ENCODE measurements at places on chromosomes 3 and 15.

DNA sequence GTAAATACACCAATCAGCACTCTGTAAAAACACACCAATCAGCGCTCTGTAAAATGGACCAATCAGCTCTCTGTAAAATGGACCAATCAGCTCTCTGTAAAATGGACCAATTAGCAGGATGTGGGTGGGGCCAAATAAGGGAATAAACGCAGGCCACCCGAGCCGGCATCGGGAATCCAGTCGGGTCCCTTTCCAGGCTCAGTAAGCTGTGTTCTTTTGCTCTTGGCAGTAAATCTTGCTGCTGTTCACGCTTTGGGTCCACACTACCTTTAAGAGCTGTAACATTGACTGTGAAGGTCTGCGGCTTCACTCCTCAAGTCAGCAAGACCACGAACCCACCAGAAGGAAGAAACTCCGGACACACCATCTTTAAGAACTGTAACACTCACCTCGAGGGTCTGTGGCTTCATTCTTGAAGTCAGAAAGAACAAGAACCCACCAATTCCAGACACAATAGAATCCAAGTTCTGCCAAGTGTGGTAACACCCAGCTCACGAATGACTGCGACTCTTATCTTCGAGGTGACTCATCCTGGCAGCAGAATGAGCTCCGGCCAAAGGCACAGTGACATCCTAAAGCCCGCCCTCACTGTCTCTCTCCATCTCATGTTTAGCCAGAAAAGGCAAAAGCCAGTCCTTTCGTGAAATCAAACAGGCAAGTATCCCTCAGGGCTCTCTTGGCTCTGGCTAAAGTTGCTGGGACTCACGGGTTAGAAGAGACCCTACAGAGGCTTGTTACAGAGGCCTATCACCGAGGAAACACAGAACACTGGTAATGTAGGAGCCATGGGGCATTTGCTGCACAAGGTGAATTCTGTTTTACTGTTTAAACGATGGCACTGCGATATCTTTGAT, 155.2 kb downstream of the FAM43A start:
- DNase-seq = no peak

- DNase-seq = no peak
These were observed 40.0 kb downstream of the CHSY1 start for GRCh38 chr15:101211897-101212296.

DNA sequence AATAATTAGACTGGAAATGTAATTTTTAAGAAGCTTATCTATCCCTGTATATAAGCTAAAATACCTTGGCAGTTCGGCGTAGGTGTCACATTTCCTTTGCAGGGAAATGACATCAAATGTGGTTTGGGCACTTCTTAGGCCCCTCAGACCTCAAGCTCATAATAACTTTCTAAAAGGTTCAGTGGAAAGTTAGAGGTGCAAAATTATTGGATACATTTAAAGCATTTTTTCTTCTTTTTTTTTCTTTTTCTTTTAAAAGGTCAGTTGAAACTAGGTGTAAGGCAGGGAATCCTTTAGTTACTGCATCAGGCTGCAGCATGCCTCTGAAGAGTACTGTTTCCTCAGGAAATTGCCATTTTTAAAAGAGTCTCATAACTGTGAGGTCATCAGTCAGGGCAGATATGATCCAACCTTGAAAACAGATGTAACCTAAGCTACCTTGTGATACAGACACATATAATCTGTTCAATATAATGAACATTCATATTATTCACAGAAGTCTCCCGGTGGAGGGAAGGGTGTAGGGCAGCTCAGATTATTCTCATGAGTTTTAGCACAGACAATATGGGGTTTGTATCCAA, 4.8 kb downstream of the SACM1L start:
- DNase-seq = no peak

- DNase-seq = no peak
These were observed 31.6 kb upstream of the PDZRN3 start for GRCh38 chr3:73656241-73656890.

DNA sequence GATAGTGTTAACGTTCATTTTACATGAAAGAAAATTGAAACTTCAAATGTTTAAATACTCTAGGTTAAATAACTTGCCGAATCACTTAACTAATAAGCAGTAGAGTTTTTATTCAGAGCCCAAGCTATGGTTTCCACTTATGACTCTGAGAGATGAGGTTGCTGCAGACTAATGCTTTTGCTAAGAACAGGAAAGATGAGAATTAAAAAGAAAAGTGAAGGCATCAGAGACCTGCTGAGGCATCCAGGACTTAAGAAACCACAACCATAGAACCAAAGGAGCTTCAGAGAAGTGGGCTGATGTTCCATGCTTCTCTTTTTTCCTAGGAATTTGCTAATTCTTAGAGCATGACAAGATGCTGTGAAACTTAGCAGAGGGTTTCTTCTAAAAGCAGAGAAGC, 9.5 kb downstream of the HMG20A start:
- DNase-seq = no peak

DNA sequence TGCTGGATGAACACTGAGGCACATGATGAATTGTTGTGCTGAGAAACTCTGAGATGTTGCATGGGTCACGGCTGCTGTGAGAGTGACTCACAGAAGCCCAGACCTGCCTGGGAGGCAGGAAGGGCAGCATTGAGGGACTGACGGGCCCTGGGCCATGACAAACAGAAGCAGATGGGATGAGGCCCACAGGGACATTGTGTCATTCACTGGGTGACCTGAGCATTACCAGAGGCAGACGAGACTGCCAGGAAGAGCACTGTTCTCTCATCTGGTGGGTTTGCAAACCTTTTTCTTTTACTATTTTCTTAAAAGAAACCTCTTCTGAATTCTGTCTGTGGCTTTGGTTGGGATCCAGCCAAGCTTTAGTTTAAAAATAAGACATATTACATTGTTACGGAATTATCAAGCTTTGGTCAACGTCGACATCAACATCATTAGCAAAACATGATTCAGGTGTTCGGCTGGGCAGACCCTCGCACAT, 67.8 kb downstream of the BDH1 start:
- no peak for DNase-seq

DNA sequence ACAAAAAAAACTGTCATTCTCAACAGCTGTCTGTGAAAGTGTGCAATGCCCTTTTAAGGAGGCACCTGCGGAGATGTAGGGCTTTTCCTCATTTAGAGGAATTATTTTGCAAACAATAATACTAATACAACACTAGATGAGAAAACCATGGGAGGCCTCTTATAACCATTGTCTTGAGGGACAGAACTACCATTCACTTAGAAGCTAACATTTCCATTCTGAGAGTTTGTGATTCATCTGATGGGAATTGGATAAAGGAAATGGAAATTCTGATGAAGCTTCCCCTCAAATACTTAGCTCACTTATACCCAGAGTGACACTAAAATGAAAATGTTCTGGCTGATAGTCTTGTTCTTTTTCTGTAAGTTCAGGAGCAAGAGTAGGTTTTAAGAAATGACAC, 147.7 kb downstream of the CADPS start:
- DNase-seq = no peak

- DNase-seq = no peak
These were observed 26.7 kb downstream of the NBEAL2 start for GRCh38 chr3:47006145-47006651.

DNA sequence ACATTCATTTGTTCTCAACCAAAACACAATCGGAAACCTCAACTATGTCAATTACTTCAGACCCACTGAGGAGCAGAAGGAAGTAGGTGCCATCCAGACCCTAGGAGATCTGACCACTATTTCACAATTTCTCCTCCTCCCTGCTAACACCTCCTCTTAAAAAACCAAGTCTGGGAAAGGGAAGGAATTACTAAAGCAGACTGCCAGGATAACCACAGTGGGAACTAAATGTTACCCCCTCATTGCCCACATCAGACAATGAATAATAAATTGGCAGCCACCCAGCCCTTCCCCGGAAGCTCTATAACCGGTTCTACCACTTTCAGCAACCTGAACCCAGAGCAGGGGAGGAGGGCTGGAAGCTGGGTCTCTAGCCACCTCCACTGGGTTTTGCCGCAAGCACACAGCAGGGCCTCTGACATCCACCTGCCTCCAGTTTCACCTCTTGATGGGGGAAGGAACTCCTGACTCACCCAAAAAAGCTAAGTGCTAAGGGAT, 17.6 kb downstream of the C15orf62 start:
- no peak for DNase-seq

- no peak for DNase-seq
These were observed 500.7 kb upstream of the ARRDC4 start for GRCh38 chr15:97459771-97460170.

DNA sequence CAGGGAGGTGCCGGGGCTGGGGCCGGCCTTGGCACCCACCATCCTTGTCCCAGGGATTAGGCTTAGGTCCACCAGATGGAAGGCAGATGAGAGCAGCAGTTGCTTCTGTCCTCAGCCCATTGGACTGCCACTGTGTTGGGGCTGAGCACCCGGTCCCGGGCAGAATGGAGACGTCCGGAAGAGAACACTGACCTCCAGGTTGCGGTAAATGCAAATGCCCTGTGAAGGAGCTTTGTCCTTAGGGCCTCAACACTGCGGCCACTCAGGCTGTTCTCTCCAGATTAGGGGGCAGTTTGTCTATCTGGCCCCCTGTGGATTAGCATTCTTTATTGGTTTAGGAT, at the start of gene SERINC4:
SERINC4 (minus strand) TSS at position 276 of the 341 bp plus-strand sequence; CDS start at position 42, 234 bp downstream.
- DNase-seq = no peak

GRCh38 chr15:42319206-42319605, 40.1 kb upstream of the CAPN3 start:
- no peak for DNase-seq

- DNase-seq = no peak
These were observed 210.2 kb downstream of the ADAMTS17 start for GRCh38 chr15:100131321-100132224.

GRCh38 chr3:121836064-121836463, 1.1 kb downstream of the EAF2 start:
- no peak for DNase-seq

GRCh38 chr15:77311020-77311419, 108.9 kb downstream of the PEAK1 start:
- DNase-seq = no peak

DNA sequence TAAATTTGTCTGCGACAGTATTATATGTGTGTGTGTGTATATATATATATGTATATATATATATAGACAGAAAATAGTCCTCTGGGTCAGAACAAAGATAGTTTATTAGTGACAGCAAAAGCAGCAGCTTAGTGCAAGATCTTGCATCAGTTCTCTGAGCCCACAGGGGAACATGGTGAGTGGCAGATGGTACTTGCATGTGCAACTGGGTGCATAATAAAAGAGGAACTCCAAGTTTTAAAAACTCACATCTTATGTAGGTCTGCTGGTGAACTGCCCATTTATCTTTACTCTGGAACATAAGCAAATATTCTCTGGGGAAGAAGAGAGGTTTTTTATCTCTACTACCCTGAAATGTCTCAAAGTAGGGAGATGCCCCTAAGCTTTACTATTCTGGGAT, 276.4 kb downstream of the POLQ start:
- peak; percentile 36 for DNase-seq

- no peak for DNase-seq
These were observed 1.6 kb downstream of the DNAJC13 start for GRCh38 chr3:132418916-132419315.

DNA sequence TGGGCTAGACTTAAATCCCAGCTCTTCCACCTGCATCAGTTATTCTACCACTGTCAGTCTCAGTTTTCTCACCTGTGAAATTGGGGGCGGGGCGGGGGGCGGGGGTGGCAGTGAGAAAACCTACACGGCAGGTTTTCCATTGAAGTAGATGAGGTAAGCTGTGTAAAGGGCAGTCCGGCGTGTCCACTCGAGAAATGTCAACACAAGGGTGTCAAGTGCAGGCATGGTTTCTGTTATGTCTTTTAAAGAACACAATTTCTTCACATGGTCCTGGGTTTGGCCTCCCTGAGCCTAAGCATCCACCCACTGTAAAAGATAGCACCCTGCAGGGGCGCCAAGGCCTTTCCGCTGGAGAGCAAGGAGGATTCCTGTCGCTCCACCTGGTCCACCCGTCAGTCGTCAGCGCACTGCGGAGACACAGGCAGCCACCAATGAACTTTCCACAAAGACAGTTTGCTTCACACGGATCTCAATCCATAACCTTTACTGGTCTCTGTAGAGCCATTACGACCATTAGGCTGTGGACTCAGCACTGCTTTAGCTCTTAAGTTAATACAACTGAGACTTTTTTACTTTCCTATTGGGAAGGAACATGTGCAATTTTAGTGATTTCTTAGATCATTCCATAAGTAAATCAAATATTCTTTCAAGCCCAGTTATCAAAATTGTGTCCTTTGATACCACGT, 99.5 kb upstream of the FOXB1 start:
- no peak for DNase-seq

DNA sequence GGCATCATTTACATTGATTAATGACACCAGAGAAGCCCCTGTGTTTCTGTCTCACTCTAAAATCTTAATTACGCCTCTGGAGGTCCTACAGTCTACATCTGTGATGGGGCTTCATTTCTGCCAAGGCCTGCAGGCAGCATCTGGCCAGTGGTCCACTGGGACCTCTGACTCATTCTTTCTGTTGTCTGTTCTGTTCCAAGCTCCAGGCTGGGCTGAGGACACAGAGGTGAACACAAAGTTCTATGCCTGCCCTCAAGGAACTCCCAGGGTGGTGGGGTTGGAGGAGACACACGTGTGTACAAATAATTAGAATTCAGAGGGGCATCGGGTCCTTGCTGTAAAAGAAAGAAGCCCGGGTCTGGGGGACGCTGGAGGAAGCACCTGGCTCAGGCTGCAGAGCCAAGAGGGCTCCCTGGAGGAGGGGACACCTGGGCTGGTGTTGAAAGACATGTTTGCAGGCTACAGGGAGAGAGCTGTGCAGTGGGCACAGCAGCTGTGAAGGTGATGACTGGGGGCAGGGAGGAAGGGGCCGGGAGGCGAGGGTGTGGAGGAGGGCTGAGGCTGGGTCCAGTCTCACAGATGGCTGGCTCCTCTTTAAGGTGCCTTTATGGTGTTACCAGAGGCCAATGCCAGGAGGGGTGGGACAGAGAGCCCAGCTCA, 103.3 kb upstream of the PRR23E start:
- no peak for DNase-seq

GRCh38 chr15:61075741-61076140, 153.4 kb downstream of the RORA start:
- no peak for DNase-seq

GRCh38 chr3:56467801-56468183, 475 bp downstream of the ERC2 start:
- DNase-seq = no peak

- no peak for DNase-seq
These were observed 488 bp upstream of the IL17RD start for GRCh38 chr3:57165641-57166040.

- DNase-seq = no peak
These were observed 191.9 kb downstream of the GABRB3 start for GRCh38 chr15:26580943-26581342.

Data from Ammon's horn (tissue), 1 donor.